Subcutaneous preadipocyte (primary cell): ENCODE measurements at places on chromosomes 7 and 10. TPM values are rescaled to one million over a fixed set of nuclear protein-coding genes. Genes with fewer than 3 reads are reported as not detected.

Gene AOAH
- total RNA-seq = not detected in 2 replicates

Gene CRHR2
- total RNA-seq = not detected in 2 replicates

Gene ITIH2
- not detected in 2 replicates for total RNA-seq

Gene MOGAT3
- total RNA-seq = not detected in 2 replicates

Gene TUBB8
- total RNA-seq = not detected in 2 replicates

Gene EBF3
- 19.8 and 22.5 TPM in 2 replicates for total RNA-seq
